ENCODE measurements at places on chromosomes 16 and 17.

GRCh38 chr17:66143657-66144282 is 48.2 kb downstream of the CEP112 start:
- no peak for DNase-seq

- no peak for DNase-seq
These were observed 808.9 kb downstream of the CDH11 start for GRCh38 chr16:64312980-64313379.

DNA sequence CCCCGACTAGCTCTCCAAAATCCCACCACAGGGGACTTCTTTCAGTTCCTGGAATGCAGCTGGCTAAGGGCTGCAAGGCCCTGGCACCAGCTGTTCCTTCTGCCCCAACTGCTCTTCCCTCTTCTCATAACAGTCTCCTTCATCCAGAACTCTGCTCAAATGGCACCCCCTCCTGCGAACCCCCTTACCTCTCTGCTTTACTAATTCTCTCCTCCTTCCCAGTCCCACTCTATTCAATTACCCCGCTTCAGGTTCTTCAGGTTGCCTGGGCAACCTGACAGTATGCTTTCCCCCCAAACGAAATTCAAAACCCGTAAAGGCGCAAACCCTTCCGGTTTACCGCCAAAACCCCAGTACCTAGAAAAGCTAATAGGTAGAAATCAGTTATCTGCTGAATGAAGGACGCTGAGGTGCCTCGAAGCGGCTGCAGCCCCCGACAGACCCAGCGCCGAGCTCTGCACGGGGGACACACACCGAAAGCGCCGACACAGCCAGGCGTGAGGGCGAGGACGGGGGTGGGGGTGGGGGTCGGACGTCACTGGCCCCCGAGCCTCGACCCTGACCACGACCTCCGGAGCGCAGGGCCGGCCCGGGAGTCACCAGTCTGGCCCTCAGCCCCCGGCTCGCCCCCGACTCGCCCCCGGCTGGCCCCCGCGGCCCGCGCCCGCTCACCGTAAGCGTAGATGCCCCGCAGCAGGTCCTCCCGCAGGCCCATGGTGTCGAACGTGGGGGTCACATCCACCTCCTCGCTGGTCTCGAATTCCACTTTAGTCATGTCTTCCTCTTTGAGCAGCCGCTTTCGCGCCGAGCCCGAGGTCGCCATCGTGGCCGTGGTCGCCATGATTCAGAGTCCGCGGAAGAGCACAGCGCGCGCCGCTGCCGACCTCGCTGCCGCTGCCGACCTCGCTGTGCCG is 550 bp downstream of the EIF4A3 start:
- DNase-seq, result peak; percentile 31

DNA sequence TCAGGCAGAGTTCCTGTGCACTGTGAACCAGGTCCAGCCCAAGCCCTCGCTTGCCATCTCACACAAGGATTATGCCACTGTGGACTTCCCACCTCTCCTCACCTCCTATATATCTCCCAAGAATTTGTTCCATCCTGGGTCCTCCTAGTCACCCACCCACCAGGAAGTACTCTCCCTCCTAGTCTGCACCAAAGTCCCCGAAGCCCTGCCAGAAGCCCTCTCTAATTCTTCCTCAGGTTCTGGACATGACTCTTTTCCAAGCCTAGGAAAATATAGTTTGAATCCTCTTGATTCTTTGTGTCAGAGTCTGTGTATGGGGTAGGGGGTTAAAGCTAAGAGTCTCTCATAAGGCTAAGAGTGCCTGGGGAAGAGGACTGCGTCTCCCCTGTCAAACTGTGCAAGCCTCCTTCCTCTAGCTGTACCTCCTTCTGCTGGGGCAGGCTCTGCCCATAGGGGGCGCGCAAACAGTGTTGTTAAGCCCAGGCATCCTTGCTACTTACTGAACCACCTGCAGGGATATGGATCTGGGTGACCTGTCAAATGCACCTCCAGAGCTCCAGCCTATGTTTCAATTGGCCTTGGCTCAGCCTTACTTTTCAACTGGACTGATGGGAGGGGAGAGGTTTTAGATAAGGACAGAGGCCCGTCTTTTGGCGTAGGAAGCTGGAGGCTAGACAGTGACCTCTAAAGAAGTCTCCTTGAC is 16.6 kb upstream of the DLX4 start:
- peak; percentile 31 for DNase-seq

GRCh38 chr17:48718761-48719641 is 3.3 kb downstream of the PRAC1 start:
- DNase-seq, result no peak

DNA sequence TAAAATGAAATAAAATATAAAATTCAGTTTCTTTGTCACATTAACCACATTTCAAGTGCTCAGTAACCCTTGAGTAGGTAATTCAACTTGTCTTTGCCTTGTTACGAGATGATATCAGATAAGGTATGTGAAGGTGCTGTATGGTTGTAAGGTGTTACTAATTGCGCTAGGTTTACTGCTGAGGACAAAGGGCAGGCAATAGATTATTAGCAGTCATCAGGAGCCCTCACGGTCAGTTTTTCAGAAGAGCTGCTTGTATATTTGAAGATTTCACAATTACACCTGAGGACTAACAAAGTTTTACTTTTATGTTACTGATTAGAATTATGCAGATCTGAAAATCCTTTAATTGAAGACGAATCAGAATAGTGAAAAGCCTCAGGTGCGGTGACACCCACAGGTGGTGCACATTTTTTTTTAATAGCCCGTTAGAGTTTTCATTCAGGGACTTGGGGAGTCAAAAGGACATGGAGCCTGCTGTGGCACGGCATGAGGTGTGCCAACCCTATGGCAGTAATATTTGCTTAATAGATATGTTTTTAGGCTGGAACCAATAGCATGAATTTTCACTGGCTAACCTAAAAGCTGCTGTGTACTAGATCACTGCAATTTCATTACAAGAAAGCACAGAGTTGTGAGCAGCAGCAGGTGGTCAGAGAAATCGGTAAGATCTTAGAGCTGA is 16.4 kb downstream of the NDEL1 start:
- DNase-seq, result no peak

DNA sequence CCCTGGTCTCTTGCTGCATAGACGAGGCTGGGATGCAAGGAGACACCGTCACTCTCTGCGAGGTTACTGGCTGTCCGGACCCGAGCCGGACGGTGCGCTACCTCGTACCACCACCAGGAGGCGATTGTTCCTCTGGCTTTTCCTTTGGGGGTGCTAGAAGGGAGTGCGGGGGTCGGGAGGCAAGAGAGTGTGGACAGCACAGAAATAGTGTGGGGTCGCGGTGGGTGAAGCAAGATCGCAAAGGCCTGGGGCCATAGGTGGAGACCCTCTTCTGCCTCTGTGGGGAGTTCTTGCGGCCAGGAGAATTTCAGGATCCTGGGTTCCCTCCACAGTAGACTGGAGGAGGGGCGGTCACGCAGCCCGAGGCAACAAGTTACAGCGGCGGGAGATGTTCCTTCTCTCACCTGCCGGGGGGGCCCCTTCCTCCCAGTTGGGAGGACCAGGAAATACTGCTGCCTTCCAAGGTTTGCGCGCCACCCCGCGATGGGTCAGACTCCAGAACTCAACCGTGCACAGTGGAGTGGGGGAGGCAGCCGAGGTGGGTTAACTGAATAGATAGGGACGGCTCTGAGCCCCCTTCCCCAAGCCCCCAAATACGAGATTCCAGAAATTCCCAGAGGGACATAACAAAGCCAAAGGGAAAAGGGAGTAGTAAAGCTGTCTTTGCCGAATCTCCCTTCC is 6.9 kb downstream of the PHOSPHO1 start:
- DNase-seq, result no peak

GRCh38 chr16:88533932-88534637 is 36.1 kb upstream of the ZC3H18 start:
- peak; percentile 74 for DNase-seq

DNA sequence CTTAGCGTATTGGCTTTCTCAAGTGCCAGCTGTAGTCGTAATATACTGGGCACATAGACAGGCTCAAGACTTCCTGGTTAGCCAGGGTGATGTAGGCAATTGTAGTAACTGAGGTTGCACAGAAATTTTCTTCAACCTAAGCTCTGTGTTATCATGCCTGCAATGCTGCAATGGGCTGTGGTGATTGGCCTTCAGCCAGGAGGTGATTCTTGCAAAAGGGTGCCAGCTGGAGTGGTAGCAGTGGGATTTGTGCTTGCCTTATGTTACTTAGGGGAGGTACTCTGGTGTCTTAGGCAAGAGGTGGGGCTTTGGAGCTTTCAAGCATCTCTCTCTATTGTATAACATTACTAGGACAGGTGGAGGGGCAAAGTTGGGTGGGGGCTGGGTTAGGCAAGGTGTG is 495.1 kb downstream of the CDH11 start:
- no peak for DNase-seq

- no peak for DNase-seq
These were observed 40.7 kb upstream of the SLC6A2 start for GRCh38 chr16:55615071-55615470.

- no peak for DNase-seq
These were observed 6.5 kb downstream of the BMERB1 start for GRCh38 chr16:15440852-15441251.

- no peak for DNase-seq
These were observed 162.5 kb downstream of the PRKCA start for GRCh38 chr17:66464921-66465320.

DNA sequence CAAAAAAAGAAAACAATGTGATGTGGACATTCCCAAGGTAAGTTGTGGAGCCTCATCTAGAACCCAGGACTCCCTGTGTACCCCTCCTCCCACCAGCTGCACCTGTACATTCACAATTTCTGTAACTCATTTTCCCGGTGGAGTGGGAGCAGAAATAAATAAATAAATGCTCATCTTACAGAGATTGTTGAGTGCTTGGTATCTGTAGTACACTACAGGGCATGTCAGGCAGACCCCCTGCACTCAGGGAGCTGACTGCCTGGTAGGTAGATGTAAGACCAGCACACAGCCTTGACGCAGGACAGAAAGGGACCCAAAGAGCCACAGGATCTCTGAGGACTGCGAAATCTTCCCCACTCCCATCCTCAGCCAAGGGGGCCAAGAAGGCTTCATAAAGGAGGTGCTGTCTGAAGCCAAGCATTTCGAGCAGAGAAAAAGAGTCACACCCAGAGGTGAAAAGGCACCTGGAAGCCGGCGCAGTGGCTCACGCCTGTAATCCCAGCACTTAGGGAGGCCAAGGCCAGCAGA is 6.5 kb downstream of the EIF1 start:
- no peak for DNase-seq

DNA sequence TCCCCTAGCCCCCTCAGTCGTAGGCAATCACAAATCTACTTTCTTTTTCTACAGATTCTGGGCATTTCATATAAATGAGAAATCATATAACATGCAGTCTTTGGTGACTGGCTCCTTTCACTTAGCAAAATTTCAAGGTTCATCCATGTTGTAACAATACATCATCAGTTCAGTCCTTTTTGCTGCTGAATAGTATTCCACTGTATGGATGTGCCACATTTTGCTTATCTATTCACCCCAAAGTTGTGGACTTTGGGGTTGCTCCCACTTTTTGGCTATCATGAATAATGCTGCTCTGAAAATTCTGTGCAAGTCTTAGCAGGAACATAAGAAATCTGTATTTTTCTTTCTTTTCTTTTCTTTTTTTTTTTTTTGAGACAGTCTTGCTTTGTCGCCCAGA is 39.0 kb downstream of the MRM1 start:
- no peak for DNase-seq

- no peak for DNase-seq
These were observed 7.1 kb upstream of the TMC5 start for GRCh38 chr16:19410435-19411171.

- DNase-seq, result no peak
These were observed 101.0 kb downstream of the ABCC6 start for GRCh38 chr16:16122264-16122663.

GRCh38 chr16:16116841-16117240 is 106.5 kb downstream of the ABCC6 start:
- no peak for DNase-seq

GRCh38 chr16:81707411-81708265 is 71.5 kb upstream of the PLCG2 start:
- DNase-seq, result no peak

DNA sequence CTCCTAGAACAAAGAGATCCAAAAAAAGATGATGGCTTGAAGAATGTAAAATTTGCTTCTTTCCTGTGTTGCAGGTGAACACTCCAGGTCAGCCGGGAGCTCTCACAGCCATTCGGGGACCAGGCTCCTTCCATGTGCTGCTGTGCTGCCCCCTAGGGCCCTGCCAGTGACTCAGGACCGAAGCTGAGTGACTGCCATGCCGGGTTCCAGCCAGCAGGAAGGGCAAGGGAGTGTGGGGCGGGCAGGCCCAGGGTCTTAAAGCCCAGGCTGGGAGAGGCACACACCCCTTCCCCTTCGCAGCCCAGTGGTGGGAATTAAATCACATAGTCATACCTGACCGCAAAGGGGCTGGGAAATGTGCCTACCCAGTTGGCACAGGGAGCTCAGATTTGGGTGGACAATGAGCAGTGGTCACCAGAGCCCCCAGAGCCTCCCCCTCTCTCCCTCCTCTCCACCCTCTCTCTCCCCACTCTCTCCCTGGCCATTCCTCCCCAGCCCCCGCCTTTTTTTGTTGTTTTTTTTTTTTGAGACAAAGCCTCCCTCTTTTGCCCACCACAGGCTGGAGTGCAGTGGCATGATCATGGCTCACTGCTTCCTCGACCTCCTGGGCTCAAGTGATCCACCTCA is 11.5 kb downstream of the EPOP start:
- DNase-seq, result peak; percentile 53

DNA sequence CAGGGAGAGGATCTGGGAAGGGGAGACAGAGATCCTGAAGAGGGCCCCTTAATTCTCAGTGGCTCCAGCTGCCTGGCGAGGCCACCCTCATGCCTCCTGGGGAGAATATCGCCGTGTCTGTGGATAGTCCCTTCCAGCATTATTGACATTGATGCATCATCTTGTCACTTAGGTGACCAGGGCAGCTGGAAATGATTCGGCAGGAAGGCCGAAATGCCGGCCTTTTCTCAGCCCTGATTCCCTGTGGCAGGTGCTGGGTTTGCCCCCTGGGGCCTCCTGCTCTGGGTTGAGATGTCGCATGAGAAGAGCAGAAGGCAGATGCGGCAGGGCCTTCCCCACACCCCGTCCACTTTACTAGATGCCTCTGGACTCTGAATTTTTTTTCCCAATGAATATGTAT is 89.5 kb downstream of the RAP1GAP2 start:
- DNase-seq, result no peak

- no peak for DNase-seq
These were observed 4.2 kb downstream of the USP6 start for GRCh38 chr17:5120036-5120435.

GRCh38 chr16:53098526-53099317 is 43.9 kb downstream of the CHD9 start:
- peak; percentile 76 for DNase-seq

GRCh38 chr17:1050246-1050995 is 53.5 kb downstream of the TIMM22 start:
- DNase-seq, result no peak
